ENCODE measurements at places on chromosomes 2 and 18.

DNA sequence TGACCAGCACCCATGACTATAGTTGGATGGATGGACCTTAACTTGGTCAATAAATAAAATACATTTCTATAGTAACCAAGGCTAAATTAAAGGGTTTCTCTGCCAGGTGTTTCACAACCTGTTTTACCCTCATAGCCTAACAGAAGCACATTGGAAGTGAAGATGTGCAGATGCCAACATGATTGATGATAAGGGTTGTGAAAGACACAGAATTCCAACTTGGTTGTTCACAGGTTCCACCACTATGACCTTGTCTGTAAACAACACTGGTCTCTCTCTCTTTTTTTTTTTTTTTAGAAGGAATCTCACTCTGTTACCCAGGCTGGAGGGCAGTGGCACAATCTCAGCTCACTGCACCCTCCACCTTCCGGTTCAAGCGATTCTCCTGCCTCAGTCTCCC lies 37.5 kb upstream of the PTH2R start:
- no peak for DNase-seq

- DNase-seq = no peak
Measured at GRCh38 chr2:130728549-130729316, at the start of gene GPR148. TSS of gene GPR148 (plus strand) at chr2:130729070. CDS start at chr2:130729152, 82 bp downstream.

DNA sequence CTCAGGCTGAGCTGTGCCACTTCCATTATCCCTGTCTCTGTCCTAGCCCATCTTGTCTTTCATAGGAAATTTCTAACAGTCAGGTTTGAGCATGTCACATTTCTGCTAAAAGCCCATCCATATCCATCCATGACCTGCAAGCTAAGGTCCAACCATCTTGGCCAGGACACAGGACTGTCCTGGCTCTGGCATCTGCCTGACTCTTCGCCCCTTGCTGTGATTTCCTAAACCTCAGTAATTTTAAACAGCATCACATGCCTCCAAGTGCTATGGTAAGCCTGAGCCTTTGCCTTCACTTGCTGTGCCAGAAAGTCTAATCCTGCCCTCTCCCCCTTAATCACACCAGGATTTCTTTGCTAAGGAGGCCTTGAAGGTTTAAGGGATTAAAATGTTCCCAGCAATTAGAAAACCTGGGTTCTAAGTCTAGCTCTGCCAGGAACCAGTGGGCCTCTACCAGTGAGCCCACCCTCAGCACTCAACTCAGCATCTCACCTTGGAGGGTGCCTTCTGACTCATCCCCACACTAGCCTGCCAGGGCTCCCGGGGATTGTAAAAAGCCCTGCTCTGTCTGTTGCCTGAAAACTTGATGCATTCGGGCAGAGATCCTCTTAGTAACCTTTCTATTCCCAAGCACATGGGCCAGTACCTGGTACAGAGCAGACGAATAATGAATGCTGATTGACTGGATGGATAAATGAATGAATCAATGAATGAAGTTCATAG lies 411.0 kb downstream of the LRATD1 start:
- DNase-seq = no peak

DNA sequence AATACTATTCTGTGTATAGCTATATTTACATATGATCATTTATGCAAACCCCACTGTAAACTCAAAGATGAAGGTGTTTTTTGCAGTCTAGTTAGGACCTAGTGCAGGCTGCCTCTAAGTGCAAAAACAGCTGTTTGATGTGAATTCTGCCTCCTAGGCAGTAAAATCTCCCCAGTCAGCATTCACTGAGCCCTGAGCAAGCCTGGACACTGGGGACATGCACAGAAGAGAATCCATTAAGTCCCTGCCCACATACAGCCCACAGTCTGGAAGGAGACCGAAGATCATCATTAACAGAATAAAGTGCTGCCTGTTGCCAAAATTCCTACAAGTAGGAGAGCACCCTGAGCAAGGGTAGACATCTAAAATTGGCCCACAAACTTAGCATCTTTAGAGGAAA lies 14.4 kb upstream of the BIN1 start:
- no peak for DNase-seq

GRCh38 chr2:53422979-53423378 lies 344.6 kb upstream of the CHAC2 start:
- DNase-seq = no peak

- DNase-seq = no peak
Measured at GRCh38 chr2:674321-674985, 2.8 kb downstream of the TMEM18 start.

DNA sequence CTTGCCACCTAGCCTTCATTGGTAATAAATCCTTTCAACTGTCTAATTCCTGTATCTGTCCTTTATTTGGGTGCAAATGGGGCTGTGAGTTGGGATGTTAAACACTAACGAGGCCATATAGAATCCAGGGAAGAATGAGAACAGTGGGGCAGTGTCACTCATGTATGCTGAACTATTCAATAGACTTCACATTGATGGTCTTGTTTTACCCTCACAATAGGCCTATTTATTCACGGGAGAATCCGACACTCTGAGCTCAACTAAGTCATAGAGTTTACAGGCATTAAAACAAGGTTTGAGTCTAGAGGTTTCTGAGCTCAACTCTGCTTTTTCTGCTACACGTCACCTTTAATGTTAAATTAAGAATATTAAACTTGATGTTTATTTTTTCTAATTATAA lies 421.6 kb downstream of the SOX11 start:
- no peak for DNase-seq

- no peak for DNase-seq
Measured at GRCh38 chr2:98293931-98294687, 52.1 kb upstream of the CNGA3 start.

GRCh38 chr2:172861098-172861497 lies 125.5 kb downstream of the RAPGEF4 start:
- no peak for DNase-seq

All from suprapubic skin (tissue), 4 donors.